ENCODE measurements at places on chromosomes 2 and 18.

GRCh38 chr18:35521133-35521532 lies 23.4 kb upstream of the INO80C start:
- no peak for DNase-seq

DNA sequence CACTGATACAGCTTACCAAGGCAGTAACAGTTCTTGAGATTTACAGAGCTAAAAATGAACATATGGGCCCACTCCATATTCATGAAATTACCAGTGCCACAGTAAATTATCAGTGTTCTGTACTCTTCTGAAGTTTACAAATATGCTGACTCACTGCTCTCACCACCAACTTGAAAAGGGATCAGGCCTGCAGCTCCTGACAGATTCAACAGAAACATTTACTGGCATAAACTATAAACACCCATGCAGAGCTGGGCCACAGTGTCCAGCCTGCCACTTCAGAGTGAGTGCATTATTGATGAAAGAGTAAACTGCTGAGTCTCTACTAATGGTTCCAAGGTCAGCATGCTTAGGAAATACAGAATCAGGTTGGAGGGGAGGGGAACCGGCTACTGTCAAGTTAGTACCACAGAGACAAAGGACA lies 83.1 kb downstream of the FARSB start:
- DNase-seq: no peak

DNA sequence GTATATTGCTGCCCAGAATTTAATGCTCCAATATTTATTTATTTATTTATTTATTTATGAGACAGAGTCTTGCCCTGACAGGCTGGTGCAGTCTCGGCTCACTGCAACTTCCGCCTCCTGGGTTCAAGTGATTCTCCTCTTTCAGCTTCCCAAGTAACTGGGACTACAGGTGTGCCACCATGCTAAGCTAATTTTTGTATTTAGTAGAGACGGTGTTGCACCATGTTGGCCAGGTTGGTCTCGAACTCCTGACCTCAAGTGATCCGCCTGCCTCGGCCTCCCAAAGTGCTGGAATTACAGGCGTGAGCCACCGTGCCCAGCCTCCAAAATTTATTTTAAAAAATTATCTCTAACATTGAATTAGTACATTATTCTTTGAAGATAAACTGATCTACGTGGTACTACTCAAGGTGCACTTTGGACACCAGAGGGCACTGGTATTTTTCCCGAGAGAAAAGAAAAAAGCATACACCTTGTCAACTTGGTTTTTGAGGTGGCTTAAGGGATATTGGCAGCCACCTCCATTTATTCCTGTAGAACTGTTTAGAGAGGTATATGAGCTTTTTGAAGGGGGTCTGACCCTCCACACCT lies 1.4 kb upstream of the IDH1 start:
- no peak for DNase-seq

GRCh38 chr2:11256166-11256565 lies 88.3 kb downstream of the ROCK2 start:
- no peak for DNase-seq

- no peak for DNase-seq
Observed at GRCh38 chr2:218980735-218981389, 4.1 kb downstream of the FEV start.

DNA sequence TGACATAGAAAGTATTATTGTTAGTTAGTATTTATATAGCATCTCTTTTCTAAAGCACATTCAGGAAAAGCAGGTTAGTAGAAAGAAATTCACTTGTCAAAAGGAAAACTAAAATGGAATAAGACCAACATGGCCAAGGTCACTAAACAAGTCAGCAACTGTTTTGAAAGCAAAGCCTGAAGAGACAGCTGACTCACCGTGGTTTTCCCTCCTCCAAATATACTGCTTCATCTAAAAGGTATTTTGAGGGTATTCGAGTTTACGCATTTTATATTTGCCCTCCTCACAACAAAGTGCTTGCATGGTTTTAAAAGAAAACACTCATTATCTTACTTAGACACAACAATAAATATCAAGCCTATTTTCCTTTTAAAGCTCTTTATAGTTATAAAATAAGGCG lies 24.0 kb downstream of the ZNF385B start:
- DNase-seq: no peak

GRCh38 chr2:219687272-219687671 lies 59.8 kb downstream of the SLC4A3 start:
- DNase-seq: no peak
